ENCODE measurements at places on chromosomes 12 and 14.

DNA sequence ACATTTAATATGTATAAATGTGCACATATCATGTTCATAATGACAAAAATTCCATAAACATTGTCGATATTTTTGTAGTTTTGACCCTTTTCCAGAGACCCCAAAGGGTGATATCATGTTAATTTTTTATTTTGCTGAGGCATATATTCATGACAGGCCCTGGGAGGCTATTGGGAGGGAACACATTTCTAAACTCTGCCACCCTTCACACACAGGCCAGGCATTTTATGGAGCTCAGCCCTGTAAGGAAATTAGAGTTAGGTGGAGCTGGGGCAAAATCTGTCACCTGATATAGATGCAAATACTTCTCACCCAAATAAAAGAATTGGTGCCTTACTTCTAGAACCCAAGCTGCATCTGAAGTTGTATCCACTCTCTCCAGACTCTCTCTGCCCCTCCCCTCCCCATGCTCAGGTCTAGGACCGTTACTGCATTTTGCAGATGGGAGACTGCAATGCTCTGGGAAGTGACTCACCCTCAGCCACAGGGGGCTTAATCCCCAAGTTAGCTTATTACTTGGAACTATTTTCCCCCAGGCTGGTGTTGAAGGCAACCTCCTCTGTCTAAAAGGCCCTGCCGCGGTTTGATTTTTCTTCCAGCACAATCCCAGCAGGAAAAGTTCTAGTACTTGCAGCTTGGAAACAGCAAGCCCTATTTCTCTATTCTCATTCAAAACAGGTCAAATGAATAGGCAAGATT lies 238.9 kb downstream of the EMP1 start:
- no peak for DNase-seq

GRCh38 chr12:101655393-101655792 lies 42.0 kb upstream of the CHPT1 start:
- DNase-seq: no peak

GRCh38 chr14:85281921-85282320 lies 248.0 kb upstream of the FLRT2 start:
- no peak for DNase-seq

DNA sequence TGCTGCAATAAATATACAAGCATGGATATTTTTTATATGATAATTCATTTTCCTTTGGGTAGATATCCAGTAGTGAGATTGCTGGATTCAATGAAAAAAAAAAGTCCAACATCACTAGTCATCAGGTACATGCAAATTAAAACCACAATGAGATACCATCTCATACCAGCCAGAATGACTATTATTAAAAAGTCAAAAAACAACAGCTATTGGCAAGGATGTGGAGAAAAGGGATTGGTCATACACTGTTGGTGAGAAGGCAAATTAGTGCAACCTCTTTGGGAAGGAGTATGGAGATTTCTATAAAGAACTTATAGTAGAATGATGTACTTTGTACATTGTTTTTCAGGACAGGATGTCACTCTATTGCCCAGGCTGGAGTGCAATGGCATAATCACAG lies 531.2 kb upstream of the MGAT4C start:
- DNase-seq: no peak

DNA sequence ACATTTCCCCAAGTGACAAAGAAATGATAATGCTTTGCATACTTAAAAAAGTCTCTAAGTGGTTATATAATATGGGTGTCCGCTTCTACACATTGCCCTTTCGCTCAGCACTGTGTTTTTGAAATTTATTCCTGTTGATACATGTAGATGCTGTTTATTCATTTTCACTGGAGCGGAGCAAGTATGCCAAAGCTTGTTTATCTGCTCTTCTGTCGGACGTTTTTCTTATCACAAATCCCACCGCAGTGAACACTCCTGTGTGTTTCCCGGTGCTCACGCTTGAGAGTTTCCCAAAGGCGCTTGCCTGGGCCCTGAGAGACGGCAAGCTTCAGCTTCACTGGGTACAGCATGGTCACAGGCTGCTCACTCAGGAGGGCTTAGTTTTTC lies 50.2 kb downstream of the TPCN1 start:
- DNase-seq: no peak

- DNase-seq: no peak
Observed at GRCh38 chr14:65359503-65359902, 53.0 kb upstream of the FUT8 start.

GRCh38 chr12:34334538-34334937 lies 312.2 kb downstream of the ALG10 start:
- no peak for DNase-seq
